ENCODE measurements at places on chromosomes 5 and 9.

DNA sequence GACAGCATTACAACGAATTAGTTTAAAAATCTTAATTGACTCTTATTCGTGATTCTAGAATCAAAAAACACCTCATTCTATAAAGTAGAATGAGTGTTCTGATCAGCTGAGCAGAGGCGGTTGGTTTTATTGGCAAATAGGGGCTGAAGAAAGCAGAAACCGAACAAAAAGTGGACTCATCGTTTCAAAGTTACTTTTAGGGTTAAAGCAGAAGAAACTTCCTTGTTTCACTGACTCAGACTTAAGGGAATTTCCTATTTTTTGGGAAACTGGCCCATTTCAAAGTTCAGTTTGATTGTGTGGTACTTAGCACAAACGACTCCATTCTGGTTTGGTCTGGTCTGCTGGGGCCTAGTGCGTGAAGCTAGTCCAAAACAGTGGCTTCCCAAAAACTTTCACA lies 862 bp upstream of the NDUFB6 start:
- no peak for DNase-seq

DNA sequence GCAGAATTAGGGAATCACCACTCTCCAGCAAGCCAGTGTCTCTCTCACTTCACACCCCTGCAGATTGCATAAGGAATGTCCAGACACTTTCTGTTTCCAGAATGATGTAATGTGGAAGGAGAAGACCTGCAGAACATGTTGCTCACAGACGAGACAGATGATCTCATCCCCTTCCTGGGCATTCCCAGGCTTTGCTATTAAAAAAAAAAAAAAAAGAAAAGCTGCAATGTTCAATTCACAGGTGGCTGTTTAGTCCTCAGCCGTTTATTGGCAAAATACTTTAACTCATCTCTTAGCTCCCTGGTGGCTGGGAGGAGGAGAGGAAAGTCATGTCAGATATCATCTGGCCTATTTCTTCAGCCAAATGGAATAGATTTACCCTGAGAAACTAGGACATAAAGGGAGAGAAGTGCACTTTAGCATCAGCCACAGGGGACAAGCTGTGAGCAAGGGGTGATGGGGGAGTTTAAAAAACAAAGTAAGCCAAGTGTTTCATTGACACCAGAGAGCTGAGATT lies 95.9 kb upstream of the TNC start:
- no peak for DNase-seq

- no peak for DNase-seq
These were observed 23.4 kb upstream of the SLC24A2 start for GRCh38 chr9:19812194-19812593.

- no peak for DNase-seq
These were observed 91.6 kb upstream of the ICE1 start for GRCh38 chr5:5330728-5331452.

DNA sequence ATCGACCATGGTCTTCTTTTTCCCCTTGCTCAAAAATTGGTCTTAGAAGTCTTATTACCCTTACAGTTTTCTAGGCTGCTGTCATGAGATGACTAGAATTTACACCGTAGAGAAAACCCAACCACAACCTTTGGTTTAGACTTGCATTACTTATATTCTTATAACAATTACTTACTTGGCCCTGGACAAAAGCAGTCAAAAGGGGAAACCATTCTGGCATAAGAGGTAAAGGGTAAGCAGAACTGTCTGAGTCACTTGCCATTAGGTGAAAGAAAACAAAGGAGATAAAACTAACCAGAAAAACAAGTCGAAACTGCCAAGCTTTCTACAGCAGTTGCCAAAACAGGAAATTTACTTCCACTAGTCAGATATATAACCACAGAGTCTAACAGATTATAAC lies 17.9 kb downstream of the TMEM245 start:
- no peak for DNase-seq
